GM19239 (cell line): ENCODE measurements at places on chromosomes 5 and 9.

- no peak for DNase-seq
Observed at GRCh38 chr5:114360816-114361723, 800 bp upstream of the KCNN2 start.

GRCh38 chr9:137570566-137570965 is 8.2 kb downstream of the DPH7 start:
- no peak for DNase-seq

GRCh38 chr5:51811883-51812471 is 428.7 kb downstream of the ISL1 start:
- DNase-seq, result no peak

DNA sequence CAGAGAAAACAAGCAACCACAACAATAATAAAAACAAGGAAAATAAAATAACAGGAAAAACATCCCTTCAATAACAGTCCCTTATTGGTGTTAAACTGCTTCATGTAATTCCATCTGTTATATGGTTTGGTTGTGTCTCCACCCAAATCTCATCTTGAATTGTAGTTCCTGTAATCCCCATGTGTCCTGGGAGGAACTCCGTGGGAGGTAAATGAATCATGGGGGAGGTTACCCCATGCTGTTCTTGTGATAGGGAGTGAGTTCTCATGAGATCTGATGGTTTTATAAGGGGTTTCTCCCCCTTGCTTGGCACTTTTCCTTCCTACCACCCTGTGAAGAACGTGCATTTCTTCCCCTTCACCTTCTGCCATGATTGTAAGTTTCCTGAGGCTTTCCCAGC is 369.8 kb downstream of the TMEM232 start:
- DNase-seq, result no peak

DNA sequence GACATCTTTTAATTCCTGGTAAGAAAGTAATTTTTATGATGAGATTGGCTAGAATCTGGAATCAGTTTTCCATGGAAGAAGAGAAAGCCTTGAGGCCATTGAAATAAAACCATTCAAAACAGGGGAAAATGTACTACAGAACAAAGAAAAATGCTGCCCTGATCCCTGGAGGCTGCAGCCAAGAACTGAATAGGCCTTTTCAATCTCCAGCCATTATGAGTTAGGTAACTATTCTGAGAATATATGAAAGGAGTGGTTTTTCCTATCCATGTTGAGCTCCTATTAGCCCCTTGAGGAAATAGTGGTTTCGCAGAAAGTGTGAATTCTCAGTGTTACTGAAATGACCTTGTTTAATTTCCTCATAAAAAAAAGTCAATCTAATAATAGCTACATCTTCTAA is 408.5 kb upstream of the GRAMD2B start:
- DNase-seq, result no peak

DNA sequence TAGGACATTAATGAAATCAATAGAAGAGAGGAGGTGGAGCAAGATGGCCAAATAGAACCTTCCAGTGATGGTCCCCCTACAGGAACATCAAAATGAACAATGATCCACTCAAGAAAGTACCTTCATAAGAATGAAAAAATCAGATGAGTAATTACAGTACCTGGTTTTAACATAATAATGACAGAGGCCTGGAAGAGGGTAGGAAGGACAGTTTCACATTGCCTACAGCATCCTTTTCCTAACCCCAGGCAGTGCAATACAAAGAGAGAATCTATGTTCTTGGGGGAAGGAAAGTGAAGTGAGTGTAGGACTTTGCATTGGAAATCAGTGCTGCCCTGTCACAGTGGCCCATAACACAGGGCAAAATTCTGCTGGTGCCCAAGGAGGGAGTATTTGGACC is 81.2 kb upstream of the SPTLC1 start:
- no peak for DNase-seq

DNA sequence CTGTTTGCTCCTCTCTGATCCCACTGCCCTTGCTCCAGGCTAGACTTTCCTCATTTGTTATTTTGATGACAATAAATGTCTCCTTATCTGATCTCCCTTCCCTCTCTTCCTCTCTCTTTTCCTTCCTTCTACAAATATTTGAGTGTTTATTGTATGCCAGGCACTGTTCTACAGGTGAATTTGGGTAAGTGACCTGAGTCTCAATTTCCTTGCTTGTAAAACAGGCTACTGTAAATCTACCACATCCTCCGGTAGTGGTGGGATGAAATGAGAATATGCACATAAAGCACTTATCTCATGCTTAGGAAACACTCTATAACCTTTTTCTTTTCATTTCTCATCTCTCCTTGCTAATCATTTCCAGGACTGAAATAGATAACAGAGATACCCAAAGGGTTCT is 86.4 kb downstream of the HMHB1 start:
- no peak for DNase-seq

DNA sequence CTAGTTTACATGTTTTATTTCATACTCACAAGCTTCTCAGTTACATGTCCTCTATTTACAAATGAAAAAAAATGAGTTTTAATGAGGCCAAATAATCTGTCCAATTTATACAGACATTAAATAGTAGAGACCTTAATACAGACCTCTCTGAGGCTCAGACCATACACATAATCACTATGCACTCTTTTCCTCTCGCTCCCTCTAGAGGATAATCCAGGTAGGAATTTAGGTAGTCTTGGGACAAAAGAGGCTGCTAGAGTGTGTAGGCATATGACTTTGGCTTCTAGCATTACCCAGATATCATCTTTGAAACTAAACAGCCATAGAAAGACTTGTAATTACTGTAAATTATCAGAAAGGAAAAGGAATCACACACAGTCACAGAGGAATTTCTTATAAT is 444.7 kb downstream of the HINT1 start:
- DNase-seq, result no peak

GRCh38 chr5:89047571-89047970 is 164.6 kb upstream of the MEF2C start:
- DNase-seq, result no peak

- no peak for DNase-seq
Observed at GRCh38 chr9:123327697-123328100, 28.3 kb upstream of the CRB2 start.

DNA sequence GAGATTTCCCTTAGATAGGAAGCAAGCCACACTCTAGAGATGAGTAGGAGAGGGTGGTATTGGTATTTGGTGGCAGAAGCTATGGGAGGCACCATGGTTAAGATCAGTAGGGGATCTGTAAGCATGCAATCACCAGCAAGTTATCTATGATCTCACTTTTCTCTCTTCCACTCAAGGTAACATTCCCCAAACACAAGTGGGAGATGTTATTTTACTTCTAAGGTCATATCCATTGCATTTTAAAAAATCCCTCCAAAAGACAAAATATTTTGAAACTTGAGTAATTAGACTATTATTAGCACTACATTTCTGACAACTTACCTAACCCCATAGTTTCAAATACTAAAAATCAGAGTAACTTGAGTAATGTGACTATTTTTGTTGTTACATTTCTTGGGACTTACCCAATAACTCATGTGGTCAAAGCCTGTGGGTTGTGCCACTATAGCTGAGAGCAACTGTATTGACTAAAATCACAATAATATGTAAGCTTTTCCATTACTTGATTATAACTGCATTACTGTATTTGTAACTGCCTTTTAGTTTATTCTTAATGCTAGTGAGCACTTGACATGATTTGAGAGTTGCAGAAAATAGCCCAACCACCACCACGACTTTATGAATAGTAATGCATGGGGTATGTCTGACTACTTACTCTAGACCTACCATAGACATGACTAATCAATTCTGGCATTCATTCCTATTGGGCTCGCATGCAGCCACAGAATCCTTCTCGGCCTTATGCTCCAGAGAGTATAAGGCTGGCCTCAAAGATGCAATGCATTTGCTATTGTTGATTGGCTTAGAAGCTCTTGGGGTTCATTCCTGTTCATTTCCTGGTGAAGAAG is 264.7 kb downstream of the TRIM32 start:
- no peak for DNase-seq

DNA sequence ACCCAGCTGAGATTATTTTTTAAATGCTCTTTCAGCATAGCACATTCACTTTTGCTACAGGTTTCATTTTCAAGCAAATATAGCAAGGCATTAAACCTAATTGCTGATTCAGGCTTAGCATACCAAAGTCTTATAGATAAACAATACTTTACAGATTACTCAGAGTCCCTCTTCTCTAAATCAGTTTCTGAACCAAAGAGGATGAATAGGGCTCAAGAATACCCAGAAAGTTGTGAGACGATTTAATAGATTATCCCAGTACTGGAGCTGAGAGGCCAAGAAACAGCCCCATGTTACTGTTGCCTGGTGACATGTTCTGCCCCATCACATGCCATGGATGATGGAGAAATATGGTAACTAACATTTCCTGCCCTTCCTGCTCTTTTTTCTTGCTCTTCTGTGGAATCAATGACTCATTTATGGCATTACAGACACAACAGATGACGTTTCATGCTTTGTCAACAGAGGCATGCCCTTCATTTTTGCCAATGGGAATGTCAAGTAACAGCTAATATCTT is 18.1 kb upstream of the SSBP2 start:
- no peak for DNase-seq

- DNase-seq, result no peak
Observed at GRCh38 chr9:81289622-81290021, 399.7 kb downstream of the TLE1 start.

DNA sequence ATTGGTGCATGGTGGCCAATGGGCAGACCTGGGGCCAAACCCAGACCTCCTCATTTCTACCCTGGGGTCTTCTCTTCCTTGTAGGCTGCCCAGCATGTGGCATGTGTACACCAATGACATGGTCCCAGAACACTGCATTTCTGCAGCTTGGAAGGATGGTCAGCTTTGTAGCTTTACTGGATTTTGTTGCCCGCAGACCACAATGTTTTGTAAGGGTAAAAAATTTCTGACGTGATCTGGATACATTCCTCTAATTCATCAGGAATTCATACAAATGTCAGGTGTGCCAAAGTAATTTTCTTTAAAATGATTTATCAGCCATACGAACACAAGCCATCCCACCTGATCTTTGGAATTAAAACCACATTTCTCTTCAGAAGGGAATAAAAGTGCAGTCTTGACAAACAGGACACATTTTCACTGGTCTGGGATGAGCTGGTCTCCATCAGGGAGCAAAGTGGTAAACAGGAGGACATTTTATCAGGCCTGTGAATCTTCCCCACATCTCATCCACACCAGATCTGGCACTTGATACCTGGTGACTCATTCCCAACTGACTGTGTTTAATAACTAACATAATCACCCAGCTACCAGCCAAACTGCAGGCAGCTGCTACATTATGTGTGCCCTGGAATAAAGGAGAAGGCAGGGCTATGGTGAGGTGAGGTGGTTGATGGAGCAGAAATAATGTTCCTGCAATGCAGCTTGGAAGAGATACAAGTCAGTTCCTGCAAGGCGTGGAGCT is 103.9 kb downstream of the SPOCK1 start:
- DNase-seq, result no peak

DNA sequence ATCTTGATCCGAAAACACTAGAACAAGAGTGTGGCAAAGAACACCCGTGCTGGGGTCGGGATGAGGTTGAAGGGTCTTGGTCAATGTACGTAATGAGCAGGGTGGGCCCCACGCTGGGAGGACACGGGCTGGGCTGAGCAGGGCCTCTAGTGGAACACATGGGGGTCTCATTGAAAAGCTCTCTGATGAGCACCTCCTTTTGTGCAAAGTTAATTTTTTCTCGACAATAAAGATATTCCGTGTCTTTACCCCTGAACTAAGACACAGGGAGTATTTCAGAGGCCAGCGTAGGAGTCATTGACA is 8.0 kb downstream of the UCK1 start:
- no peak for DNase-seq
